ENCODE measurements at places on chromosomes 1 and 21.

DNA sequence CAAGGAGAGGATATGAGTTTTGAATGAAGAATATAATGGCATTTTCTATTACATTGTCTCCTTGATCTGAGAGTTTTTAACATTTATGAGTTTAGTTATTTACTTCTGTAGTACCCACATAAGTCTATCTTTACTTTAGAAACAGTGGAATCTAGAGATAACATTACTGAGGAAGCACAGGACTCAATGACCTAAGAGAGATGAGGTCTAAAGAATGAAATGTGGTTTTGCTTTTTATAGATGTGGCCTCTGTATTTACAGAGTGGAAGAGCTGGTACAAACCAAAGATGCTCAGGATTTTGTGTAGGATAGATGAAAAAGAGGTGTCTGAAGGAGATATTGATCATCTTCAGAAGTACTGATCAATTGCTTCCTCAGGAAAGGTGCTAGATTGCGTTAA, 177.3 kb downstream of the KCTD3 start:
- DNase-seq, result no peak

GRCh38 chr1:154735804-154736168, 127.8 kb upstream of the ADAR start:
- DNase-seq, result no peak

GRCh38 chr1:167491586-167492461, 26.5 kb downstream of the CD247 start:
- DNase-seq, result no peak

DNA sequence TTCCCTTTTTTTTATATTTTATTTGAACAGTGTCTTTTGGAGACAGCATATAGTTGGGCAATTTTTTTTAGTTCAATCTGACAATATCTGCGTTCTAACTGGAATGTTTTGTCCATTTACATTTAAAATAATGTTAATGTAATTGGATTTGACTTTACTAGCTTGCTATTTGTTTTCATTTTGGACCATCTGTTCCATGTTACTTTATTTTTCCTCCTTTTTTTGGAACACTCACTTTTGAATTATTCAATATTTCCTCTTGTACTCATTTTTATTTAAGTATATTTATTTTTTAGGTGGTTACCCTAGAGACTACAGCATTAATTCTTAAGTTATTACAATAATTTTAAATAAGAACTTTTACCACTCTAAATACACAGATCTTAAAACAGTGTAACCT, 62.8 kb upstream of the C1orf87 start:
- no peak for DNase-seq

DNA sequence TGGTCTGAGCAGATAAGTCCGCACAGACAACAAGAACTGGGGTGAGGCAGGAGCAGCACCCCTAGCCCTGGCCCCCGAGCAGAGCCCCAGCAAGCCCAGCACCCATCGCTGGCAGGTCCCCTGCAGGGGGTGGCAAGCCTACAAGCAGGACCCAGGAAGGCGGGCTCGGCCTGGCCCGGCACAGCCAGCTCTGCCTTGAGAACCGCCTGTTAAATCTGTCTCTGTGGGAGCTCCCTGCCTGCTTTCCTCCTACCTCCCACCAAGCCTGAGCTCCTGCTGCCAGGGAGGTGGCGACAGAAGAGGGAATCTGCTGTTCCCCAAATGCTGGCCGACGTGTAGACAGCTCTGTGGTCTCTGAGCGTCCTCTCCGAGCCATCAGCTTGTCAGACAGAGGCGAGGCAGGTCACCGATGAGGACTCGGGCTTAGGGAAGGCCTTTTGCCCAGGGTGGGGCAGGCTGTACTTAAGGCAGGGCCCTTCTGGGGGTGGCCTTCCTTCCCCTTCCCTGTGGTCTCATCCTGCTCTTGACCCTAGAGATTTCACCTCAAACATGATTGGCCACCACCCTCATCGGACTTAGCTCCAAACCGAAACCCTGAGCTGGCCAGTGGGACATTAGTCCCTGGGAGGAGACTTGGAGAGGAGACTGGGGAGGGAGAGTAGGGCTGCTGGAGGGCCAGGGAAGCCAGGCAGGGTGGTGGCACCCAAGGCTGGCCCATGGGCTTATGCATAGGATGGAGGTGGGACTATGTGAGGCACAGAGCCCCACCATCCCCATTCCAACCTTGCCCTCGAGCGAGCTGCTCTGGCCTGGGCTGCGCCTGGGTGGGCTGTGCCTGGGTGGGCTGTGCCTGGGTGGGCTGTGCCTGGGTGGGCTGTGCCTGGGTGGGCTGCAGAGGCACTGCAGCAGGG, 7.7 kb downstream of the SELENON start:
- no peak for DNase-seq

DNA sequence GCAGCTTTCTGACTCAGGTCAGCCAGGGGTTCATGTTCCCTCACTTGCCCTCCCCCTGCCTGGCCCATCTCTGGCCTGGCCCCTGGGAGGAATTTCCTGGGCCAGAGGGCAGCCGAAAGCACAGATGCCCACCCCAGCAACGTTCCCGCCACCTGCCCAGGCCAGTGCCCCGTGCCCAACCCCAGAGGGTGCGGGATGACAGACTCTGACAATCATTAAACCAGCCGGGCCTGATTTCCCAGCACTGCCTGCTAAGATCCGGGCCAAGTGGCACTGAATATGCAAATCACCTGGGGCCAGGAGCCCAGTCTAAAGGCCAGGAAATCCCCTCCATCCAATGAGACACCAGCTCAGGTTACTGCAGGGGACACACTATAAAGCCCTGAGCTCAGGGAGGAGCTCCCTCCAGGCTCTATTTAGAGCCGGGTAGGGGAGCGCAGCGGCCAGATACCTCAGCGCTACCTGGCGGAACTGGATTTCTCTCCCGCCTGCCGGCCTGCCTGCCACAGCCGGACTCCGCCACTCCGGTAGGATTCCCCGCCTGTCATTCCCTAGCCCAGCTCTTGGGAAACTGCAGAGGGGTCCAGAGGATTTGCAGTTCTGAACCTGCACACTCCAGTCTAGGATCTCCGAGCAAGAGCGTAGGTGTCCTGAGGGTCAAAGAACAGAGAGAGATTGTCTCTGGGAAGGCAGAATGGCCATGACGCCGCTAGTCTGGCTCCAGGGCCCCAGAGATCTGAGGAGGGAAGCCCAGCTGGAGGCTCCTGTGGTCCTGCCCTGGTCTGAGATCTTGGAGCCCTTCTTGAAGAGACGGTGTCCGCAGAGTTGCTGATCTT, at the start of gene ELF3:
TSS of gene ELF3 (plus strand) at position 408 of the 836 bp plus-strand sequence. CDS start 550 bp downstream, outside the sequence.
- DNase-seq, result no peak

- no peak for DNase-seq
Observed at GRCh38 chr1:156853761-156854160, 5.2 kb downstream of the INSRR start.

- DNase-seq, result no peak
Observed at GRCh38 chr1:167722870-167723251, 1.1 kb downstream of the MPZL1 start.

DNA sequence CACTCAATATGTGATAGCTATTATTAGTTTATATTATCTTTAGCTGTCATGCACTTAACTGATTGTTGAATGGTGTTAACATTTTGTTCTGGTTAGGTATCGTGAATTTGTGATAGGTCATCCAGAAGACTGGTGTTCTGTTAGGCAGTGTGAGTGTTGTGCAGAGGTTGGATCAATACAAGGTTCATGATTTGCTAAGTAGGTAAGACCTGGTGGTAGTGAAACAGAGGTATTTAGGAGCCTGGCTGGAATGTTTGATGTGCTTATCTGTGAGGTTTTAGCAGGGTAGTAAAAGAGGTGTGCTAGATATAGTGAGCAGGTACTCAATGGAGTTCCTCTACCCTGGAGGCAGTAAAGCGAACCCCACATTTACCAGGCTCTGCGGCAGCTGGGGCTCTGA, 20.3 kb upstream of the FCRL4 start:
- DNase-seq, result no peak

GRCh38 chr21:38269576-38269936, 12.8 kb downstream of the KCNJ15 start:
- no peak for DNase-seq

GRCh38 chr1:238811211-238811879, 575.0 kb upstream of the CHRM3 start:
- DNase-seq, result no peak

GRCh38 chr1:80218112-80218511, 1211.6 kb upstream of the ADGRL4 start:
- no peak for DNase-seq

DNA sequence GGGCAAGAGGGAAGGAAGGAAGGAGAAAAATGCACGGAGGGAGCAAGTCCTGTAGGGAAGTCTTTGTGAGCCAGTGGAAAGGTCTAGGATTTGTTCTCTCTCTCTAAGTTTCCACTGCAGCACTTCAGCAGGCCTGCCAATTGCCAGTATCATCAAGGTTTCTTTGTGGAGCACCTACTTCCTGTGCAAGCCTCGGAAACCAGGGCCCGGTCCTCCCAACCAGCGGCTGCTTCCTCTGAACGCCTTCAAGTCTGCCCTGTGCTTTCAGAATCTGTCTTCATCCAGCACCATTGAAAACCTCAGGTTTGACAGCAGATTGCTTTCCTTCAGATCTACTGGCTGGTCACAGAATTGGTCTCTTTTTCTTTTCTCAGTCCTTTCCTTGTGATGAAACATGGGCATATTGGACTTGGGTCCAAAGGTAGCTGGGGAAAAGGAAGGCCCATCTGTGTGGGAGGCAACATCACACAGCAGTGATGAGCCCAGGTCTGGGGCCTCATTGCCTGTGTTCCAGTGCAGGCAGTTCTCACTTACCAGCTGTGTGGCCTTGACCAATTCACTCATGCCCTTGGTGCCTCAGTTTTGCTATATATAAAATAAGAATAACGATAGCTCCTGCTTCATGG, 144.5 kb downstream of the SEC16B start:
- DNase-seq, result no peak

DNA sequence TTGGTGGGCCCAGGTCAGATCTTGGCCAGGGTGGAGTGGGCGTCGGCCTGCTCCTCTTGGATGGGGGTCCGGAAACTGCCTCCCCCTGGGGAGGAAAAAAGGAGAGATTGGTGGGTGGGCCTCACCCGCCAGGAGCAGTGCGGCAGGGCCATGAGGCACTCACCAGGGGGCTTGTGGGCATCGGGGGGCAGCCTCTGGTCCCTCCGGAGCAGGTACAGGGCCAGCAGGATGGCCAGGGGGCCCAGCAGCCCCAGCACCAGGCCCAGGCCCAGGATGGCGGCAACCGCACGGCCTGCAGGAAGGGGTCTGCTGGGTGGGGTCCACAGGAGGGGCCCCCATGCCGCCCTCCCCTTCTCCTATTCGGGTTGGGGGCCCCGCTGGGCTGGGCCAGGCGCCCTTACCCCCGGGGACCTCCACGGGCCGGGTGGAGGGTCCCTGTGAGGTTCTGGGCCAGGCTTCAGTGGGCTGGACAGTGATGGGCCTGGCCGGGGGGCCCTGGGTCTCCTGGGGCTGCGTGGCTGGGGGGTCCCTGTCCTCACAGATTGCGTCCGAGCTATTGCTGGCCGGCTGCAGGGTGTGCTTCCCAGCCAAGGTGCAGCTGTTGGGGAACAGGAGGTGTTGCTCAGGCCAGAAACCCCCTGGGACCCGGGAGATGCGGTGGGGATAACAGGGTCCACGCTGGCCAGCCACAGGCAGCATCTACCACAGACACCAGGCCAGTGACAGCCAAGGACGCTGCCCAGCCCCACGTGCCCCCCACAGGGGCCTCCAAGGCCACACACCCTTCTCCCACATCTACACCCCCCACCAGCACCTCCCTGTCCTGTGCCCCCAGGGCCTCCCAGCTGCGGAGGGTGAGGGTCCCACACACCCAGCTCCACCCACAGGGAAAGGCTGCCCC, 2.2 kb downstream of the TNFRSF4 start:
- DNase-seq, result no peak

DNA sequence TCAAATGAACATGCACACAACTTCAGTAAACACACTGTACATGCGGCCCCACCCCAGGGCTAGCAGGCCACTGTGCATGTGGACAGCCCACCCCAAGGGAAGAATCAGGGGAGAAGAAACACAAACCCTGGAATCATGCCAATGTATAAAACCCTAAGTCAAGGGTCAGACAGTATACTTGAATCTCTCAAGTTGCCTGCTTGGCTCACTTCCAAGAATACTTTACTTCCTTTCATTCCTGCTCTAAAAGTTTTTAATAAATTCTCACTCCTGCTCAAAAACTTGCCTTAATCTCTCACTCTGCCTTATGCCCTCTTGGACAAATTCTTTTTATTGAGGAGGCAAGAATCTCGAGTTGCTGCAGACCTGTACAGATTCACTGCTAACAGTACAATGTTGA, 231.2 kb upstream of the CACYBP start:
- DNase-seq, result no peak

GRCh38 chr21:35084869-35085268, 35.8 kb upstream of the RUNX1 start:
- no peak for DNase-seq

GRCh38 chr1:8378178-8378577, 60.3 kb downstream of the SLC45A1 start:
- no peak for DNase-seq

- no peak for DNase-seq
Observed at GRCh38 chr21:36749935-36750575, 51.1 kb downstream of the SIM2 start.

DNA sequence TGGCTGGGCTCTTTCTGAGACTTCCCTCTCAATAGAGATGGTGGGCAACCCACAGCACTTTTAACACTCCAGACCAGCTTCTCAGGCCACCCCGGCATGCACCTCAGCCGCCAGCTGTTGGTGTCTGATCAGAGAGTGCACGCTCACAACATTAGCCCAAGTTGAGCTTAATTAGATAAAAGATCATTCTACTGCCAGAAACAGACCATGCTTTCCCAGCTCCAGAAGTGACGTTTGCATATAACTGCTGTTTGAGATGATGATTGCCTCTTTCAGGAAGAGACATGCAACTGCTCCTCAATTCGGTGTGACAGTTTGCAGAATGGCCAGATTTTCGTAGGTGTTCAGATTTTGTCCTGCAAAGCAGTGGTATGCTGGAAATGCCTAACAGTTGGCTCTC, 285.3 kb upstream of the VAMP3 start:
- DNase-seq, result no peak

- no peak for DNase-seq
Observed at GRCh38 chr21:45630876-45631275, 12.6 kb upstream of the PCBP3 start.

DNA sequence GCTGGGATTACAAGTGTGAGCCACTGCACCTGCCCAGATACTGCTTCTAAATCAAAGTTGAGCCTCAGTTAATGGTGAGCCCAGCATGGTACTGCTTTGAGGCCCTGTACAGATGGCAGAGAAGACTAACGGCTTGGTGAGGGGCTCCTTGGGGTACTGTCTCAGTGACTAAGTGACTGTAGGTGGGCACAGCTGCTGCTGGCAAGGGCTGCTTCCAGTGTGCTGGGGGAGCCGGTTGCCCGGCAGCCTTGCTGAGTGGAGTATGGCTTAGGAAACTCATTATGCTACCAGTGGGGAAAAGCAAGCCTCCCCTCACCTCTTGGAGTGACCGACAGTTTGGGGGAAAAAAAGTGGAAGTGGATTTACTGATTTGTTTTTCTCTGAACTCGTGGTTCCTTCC, 23.6 kb upstream of the ARHGEF10L start:
- no peak for DNase-seq

DNA sequence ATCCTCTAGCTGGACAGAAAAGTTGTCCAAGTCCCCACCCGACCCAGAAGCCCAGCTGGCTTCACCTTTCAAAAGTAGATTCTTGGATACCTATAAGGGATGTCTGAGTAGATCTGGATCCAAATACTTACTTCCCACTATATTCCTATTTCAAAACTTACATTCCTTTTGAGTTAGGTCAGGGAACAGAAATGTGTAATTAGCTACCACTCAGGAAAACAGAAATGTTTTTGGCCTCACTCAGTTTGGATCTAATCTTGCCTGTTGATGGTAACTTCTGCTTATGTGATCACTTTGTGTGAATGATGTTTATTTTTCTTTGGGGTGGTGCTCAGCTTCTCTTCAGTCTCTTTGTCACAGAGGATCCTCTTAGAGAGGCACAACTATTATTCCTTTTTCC, 814.4 kb upstream of the RGS18 start:
- no peak for DNase-seq

- no peak for DNase-seq
Observed at GRCh38 chr1:16630661-16631247, 17.4 kb upstream of the NBPF1 start.

All from activated CD4-positive, CD25-positive, alpha-beta regulatory T cell (primary cell).